SJSA1 (cell line): ENCODE measurements at places on chromosomes 4 and X.

- no peak overlapping the region for H3K27ac ChIP-seq
- H3K4me3 ChIP-seq = peak overlapping the region; percentile 60
- peaks cover 11% of the 10 kb centered on the region for H3K4me1 ChIP-seq
- H3K27me3 ChIP-seq = no peaks in the 10 kb centered on the region
Observed at GRCh38 chr4:972651-973424, 531 bp downstream of the DGKQ start.

DNA sequence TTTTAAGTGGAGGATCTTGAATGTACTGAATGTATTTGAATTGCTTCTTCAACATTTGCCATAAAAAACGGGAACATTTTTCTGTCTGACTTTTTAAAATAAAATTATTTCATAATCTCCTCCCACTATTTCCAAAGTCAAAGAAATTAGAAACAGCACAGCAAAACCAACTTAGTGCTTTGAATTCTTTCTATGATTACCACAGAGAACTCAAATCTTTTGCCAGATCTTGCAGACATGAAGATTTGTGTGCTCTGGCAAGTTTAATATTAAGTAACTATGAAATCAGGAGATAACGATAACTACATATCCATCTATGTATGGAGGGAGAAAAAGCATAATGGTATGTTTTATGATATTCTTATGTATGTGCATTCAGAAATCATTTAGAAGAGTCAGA lies 982.2 kb downstream of the PCDH7 start:
- no peaks in the 10 kb centered on the region for H3K27me3 ChIP-seq
- H3K4me1 ChIP-seq = no peaks in the 10 kb centered on the region
- no peak overlapping the region for H3K27ac ChIP-seq
- DNase-seq = no peak
- no peaks in the 10 kb centered on the region for H3K36me3 ChIP-seq

- H3K4me3 ChIP-seq = no peak overlapping the region
- no peaks in the 10 kb centered on the region for H3K27me3 ChIP-seq
- H3K4me1 ChIP-seq = no peaks in the 10 kb centered on the region
- no peak for DNase-seq
- no peaks in the 10 kb centered on the region for H3K36me3 ChIP-seq
Observed at GRCh38 chrX:25976683-25977310, 161.3 kb upstream of the MAGEB18 start.

GRCh38 chr4:66636349-66636748 lies 909.0 kb downstream of the CENPC start:
- no peaks in the 10 kb centered on the region for H3K27me3 ChIP-seq
- no peak overlapping the region for H3K27ac ChIP-seq
- no peak for DNase-seq
- H3K4me1 ChIP-seq = no peaks in the 10 kb centered on the region
- H3K4me3 ChIP-seq = no peak overlapping the region

DNA sequence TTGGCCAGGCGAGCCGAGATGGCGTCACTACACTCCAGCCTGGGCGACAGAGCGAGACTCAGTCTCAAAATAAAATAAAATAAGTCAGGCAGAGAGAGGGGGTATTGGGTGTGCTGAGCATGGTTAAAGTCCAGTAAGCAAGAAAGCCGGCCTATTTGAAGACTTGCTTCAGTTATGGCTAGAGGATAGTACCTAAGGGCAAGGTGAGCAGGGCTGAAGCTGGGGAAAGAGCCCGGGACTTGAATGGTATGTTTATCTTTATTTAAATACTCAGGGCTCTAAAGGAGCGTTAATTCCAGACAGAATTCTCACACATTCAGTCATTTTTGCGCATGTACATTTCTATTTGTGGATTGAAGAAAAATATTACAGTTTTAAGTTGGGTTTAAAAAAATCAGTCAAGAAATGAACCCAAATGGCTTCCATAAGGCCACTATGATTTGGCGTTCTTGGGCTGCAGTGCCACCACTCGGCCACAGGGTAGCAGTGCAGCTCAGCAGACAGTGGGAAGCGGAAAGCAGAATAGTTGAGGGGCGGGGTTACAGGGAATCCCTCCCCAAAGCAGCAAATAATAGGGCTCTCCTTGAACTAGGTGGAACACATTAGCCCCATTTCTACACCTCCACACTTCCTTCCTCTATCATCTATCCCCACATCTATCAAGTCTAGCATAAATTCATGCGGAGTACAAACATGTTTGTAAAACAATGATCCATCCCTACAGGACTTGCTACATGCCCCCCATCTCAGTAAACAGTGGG lies 37.2 kb upstream of the SH3D19 start:
- no peaks in the 10 kb centered on the region for H3K27me3 ChIP-seq
- no peak overlapping the region for H3K27ac ChIP-seq
- H3K4me3 ChIP-seq = no peak overlapping the region
- peak; percentile 57 for DNase-seq
- no peaks in the 10 kb centered on the region for H3K36me3 ChIP-seq
- no peaks in the 10 kb centered on the region for H3K4me1 ChIP-seq

DNA sequence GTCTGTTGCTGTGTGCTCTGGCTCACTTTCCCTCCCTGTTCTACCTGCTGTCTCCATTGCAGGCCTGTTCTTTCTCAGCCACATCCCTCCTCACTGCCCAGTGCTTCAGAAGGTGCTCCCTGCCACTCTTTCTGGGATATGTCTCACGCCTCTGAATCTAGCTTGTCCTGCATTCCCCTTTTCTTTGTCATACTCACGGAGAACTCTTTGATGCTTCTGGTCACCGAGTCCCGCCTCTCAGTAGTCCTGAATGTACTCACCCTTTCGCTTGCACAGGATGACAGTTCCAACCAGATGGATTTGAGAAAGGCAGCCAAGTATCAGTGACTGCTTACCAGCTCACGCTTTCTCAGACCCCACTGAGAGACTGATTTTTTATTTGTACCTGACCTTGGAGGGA lies 65.2 kb upstream of the TLR2 start:
- H3K4me3 ChIP-seq = no peak overlapping the region
- H3K27ac ChIP-seq = no peak overlapping the region
- H3K27me3 ChIP-seq = no peaks in the 10 kb centered on the region
- DNase-seq = no peak

DNA sequence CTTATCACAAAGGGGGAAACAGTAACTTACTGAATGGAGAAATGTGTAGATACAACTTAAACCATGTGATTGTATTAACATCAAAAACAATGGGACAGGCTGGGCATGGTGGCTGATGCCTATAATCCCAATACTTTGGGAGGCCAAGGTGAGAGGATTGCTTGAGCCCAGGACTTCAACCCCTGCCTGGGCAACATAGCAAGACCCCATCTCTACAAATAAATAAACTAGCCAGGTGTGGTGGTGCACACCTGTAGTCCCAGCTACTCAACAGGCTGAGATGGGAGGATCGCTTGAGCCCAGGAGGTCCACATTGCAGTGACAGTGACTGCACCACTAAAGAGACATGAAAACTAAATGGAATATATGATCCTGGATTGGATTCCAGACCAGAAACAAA lies 26.4 kb downstream of the TMEM184C start:
- no peak for DNase-seq
- H3K4me1 ChIP-seq = peaks cover 5% of the 10 kb centered on the region
- H3K27me3 ChIP-seq = no peaks in the 10 kb centered on the region; the same call in 1 of the 2 replicates
- peaks cover 27% of the 10 kb centered on the region for H3K36me3 ChIP-seq

DNA sequence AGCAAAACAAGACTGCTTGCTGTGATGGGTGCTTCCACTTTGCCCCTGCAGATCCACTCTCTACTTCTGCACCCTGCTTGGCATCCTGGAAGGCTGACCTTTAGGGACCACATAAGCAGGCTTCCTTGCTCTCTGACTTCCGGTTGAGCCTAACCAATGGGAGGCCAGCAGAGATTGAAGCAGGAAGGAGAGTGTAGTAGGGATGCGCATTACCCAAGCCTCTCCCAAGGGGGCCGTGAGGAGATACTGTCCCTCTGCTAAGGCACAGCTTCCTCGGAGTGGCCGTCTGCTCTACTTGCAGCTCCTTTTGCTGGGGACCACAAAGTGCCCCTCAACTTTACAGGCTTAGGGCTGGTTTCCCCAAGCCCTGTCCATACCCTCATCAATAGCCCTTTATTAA lies 624.3 kb upstream of the TENM3 start:
- no peak overlapping the region for H3K4me3 ChIP-seq
- H3K36me3 ChIP-seq = no peaks in the 10 kb centered on the region

- no peak for DNase-seq
- no peak overlapping the region for H3K27ac ChIP-seq
- peak overlapping the region; percentile 63 for H3K4me3 ChIP-seq
- no peaks in the 10 kb centered on the region for H3K4me1 ChIP-seq
- H3K36me3 ChIP-seq = no peaks in the 10 kb centered on the region
- no peaks in the 10 kb centered on the region for H3K27me3 ChIP-seq
Observed at GRCh38 chrX:16786791-16787735, 797 bp downstream of the TXLNG start.

GRCh38 chr4:3266076-3266475 lies 17.1 kb downstream of the MSANTD1 start:
- no peaks in the 10 kb centered on the region for H3K27me3 ChIP-seq
- DNase-seq = peak; percentile 8
- no peaks in the 10 kb centered on the region for H3K4me1 ChIP-seq
- no peak overlapping the region for H3K27ac ChIP-seq

GRCh38 chr4:119629142-119629471 lies 503 bp upstream of the PDE5A start:
- H3K27me3 ChIP-seq = no peaks in the 10 kb centered on the region
- DNase-seq = no peak
- H3K4me3 ChIP-seq = peak overlapping the region; percentile 62
- H3K27ac ChIP-seq = peak overlapping the region; percentile 51
- H3K4me1 ChIP-seq = peaks cover 38% of the 10 kb centered on the region

- no peaks in the 10 kb centered on the region for H3K27me3 ChIP-seq
- H3K36me3 ChIP-seq = no peaks in the 10 kb centered on the region
Observed at GRCh38 chr4:111630705-111631104, 514.5 kb upstream of the FAM241A start.

- no peaks in the 10 kb centered on the region for H3K36me3 ChIP-seq
- H3K27me3 ChIP-seq = no peaks in the 10 kb centered on the region
- no peak overlapping the region for H3K4me3 ChIP-seq
- no peak overlapping the region for H3K27ac ChIP-seq
- H3K4me1 ChIP-seq = no peaks in the 10 kb centered on the region
Observed at GRCh38 chr4:61273233-61273632, 73.1 kb downstream of the ADGRL3 start.

GRCh38 chr4:110623718-110624397 lies 981 bp upstream of the PITX2 start:
- DNase-seq = no peak
- H3K36me3 ChIP-seq = peaks cover 41% of the 10 kb centered on the region

GRCh38 chrX:139762400-139763183 lies 54.6 kb upstream of the MCF2 start:
- H3K4me1 ChIP-seq = no peaks in the 10 kb centered on the region
- H3K4me3 ChIP-seq = no peak overlapping the region
- peaks cover 3% of the 10 kb centered on the region for H3K36me3 ChIP-seq
- no peak overlapping the region for H3K27ac ChIP-seq
- DNase-seq = no peak
- no peaks in the 10 kb centered on the region for H3K27me3 ChIP-seq

DNA sequence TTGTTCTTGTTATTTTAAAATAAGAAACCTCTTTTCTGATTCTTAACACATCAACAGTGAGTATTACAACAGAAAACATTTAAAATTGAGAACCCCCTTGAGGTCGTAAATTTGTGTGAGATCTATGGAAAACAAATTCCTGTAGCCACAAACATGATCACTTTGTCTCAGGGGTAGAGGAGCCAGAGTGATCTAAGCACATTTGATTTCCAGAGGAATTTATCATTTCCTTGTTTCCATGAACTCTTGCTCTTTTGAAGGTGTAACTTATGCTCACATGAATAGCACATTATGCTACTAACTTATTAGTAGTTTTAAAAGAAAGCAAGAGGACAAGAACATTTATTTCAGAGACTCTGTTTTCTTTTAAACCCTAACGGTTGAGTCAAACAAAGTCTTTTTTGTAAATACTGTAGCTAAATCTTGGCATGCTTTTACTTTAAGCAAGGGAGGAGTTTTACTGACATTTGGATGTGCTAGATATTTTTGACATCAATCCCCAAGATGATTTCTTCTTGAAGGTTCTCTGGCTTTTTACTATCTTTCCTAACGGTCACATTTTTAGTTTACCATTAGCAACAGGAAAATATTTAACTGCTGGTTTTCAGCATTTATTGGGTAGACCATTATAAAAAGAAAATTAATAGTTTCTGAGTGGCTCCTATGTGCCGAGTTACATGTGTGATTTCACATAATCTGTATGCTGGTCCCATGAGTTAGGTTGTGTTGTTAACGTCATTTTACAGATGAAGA lies 27.9 kb upstream of the ZCCHC12 start:
- no peak overlapping the region for H3K27ac ChIP-seq
- H3K36me3 ChIP-seq = no peaks in the 10 kb centered on the region
- no peak for DNase-seq
- H3K4me1 ChIP-seq = no peaks in the 10 kb centered on the region
- H3K27me3 ChIP-seq = no peaks in the 10 kb centered on the region

- no peaks in the 10 kb centered on the region for H3K36me3 ChIP-seq
- no peaks in the 10 kb centered on the region for H3K27me3 ChIP-seq
- H3K4me3 ChIP-seq = no peak overlapping the region
- peaks cover 10% of the 10 kb centered on the region for H3K4me1 ChIP-seq
- no peak for DNase-seq
Observed at GRCh38 chr4:39169426-39169825, 12.9 kb upstream of the WDR19 start.

GRCh38 chrX:109840585-109840984 lies 107.5 kb upstream of the ACSL4 start:
- DNase-seq = peak; percentile 68
- H3K4me1 ChIP-seq = peaks cover 19% of the 10 kb centered on the region
- no peaks in the 10 kb centered on the region for H3K27me3 ChIP-seq
- H3K27ac ChIP-seq = peak overlapping the region; percentile 68

DNA sequence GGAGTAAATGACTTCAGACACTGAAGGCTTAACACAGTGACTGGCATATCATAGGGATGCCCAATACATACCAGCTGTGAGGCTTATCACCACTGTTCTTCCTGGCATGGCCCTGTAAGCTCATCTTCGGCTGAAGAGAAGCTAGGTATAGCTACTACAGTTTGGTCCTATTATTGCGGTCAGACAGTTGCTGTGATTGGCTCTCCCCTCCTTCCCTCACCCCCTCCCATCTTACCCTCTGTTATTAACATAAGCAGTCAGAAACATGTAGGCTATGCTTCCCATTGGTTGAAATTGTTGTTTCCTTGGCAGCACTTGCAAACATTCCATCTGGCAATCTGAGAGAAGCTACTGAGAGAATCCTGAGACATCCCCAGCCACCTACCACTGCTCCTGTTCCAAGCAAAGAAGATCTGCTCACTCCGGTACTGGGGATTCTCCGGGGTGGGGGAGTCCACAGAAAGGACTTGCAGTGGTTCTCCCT lies at the start of gene AKAP14:
Gene AKAP14, plus strand, starts transcription at position 51 of the 484 bp plus-strand sequence. CDS start 7,331 bp downstream, outside the sequence.
- H3K4me3 ChIP-seq = no peak within 1 kb of the TSS
- H3K36me3 ChIP-seq = no peaks in the 10 kb centered on the region
- DNase-seq = no peak
- no peaks in the 10 kb centered on the region for H3K27me3 ChIP-seq

- no peak for DNase-seq
- no peaks in the 10 kb centered on the region for H3K27me3 ChIP-seq
- H3K4me1 ChIP-seq = no peaks in the 10 kb centered on the region
- H3K36me3 ChIP-seq = no peaks in the 10 kb centered on the region
- H3K27ac ChIP-seq = no peak within 1 kb of the TSS
Observed at GRCh38 chrX:116170511-116170910, at the start of gene AGTR2. Gene AGTR2 (plus strand): TSS chrX:116170744. CDS start chrX:116172281, 1,537 bp downstream.

GRCh38 chr4:64248186-64248585 lies 161.1 kb downstream of the TECRL start:
- no peaks in the 10 kb centered on the region for H3K4me1 ChIP-seq
- no peak for DNase-seq

GRCh38 chr4:31595496-31595895 lies 875.3 kb downstream of the PCDH7 start:
- H3K27me3 ChIP-seq = no peaks in the 10 kb centered on the region
- H3K4me1 ChIP-seq = no peaks in the 10 kb centered on the region
- H3K27ac ChIP-seq = no peak overlapping the region
- H3K4me3 ChIP-seq = no peak overlapping the region
- H3K36me3 ChIP-seq = no peaks in the 10 kb centered on the region
